ENCODE measurements at places on chromosomes 2 and 18. TPM values are rescaled to one million over a fixed set of nuclear protein-coding genes. Genes with fewer than 3 reads are reported as not detected.

The NGEF gene
- total RNA-seq: 4.1 TPM

The DDX18 gene
- 56.7 TPM for total RNA-seq

The TMEM198 gene
- total RNA-seq: 2.0 TPM

The LYPD1 gene
- total RNA-seq: 0.79 TPM

The NT5C1B gene
- not detected for total RNA-seq

The SNRPD1 gene
- total RNA-seq: 10.6 TPM

The TRAPPC12 gene
- 60.4 TPM for total RNA-seq

The BOLL gene
- total RNA-seq: 0.11 TPM

The ASXL2 gene
- 13.2 TPM for total RNA-seq

The ATOH8 gene
- 18.3 TPM for total RNA-seq

DNA sequence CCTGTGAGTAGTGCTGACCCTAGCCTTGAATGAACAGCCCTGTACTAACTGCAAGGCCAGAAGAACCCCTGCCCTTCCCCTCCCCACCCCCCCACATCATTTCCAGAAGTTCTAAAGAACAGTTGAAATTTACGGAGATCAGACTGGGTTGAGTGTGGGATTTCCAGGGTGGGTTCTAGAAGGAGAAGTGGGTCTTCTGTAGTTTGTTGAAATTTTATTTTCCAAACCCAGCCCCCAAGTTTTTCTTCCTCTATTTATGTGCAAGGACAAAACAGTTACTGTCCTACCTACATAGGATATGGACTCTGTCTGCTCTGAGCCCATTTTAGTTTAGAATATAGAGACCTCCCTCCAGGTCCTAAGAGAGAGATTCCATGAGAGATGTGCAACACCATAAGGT is 26.3 kb upstream of the CASP10 start:
- DNase-seq: no peak

DNA sequence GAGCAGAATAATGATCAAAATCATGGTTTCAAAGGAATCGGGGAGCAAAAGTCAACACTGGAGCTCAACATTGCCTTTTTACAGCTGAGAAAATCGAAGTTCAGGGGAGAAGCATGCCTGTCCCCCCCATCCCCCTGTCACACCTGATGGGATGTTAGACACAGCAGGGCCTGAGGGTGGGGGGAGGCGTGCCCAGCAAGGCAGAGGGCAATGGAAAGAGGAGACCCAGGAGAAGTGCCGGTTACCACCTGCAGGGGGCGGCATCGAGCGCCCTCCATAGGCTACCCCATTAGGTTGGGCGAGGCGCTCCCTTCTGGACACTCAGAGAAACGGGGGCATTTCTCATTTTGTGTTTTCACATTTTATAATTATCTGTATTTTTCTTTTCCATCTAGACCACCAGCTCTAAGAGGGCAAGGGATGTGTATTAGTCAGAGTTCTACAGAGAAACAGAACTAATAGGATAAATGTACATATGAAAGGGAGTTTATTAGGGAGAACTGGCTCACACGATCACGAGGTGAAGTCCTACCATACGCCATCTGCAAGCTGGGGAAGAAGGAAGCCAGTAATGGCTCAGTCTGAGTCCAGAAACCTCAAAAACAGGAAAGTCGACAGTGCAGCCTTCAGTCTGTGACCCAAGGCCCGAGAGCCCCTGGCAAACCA is 271.3 kb downstream of the LRATD1 start:
- DNase-seq: no peak

DNA sequence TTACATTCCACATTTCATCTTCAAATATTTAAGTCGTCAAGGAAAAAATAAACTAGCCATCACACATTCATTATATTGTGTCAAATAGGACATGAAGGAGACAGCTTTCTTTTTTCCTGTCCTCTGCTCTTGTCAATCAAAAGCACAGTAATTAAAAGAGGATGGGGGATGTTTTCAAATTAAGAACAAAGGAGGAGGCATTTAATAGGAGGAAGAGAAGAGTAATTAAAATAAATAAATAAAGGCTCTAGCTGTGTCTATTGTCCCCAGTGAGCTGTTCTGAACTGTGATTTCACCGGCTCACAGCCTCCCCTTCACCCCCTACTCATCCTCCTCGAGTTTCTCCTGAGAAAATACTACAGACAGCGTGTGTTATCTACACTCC is 1377.1 kb upstream of the PIK3C3 start:
- DNase-seq: no peak

DNA sequence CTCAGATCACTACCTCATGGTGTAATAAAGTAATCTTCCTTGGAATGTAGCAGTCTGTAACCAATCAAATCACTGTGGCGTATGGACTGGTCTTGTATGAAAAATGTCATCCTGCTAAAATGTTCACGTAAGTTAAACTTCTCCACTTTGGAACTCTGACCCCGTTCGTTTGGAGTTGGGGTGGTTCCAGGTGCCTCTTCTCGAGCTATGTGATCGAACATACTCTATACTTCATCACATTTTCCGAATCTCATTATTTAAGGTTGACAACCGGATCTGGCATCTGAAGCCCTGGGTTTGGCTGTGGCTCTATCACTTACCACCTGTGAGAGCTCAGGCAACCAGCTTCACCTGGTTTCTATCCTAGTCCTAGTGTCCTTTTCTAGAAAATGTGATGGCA is 148.0 kb upstream of the MYCN start:
- DNase-seq: no peak

DNA sequence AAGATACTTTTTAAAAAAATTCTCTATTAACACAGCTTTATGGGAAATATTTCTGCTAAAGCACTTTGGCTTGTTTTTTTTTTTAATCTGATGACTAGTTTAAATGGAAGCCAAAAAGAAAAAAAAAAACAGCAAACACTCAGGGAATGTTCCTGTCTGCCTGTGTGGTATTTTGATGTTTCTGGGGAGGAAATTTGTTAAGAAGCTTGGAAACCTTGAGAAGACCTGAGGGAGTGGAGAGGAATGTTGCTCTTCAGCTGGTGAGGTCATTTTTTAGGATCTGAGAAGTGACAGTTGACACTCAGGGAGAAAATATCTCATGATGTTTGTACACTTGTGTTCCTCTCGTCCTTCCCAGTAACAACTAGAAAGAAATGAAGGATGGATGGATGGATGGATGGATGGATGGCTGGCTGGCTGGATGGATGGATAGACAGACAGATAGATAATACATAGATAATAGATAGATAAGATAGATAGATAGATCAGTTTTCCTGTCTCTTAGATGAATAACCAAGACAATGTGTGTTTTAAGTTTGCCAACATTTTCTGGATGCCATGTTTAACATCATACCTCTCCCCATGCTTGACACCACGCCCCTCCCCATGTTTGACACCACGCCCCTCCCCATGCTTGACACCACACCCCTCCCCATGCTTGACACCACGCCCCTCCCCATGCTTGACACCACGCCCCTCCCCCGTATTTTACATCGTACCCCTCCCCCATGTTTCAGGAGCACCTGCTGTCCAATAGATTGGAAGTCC is 84.8 kb downstream of the CTIF start:
- no peak for DNase-seq

- no peak for DNase-seq
Observed at GRCh38 chr2:100470898-100471514, 724 bp downstream of the NMS start.

GRCh38 chr2:32135409-32135808 is 30.3 kb upstream of the SLC30A6 start:
- no peak for DNase-seq

DNA sequence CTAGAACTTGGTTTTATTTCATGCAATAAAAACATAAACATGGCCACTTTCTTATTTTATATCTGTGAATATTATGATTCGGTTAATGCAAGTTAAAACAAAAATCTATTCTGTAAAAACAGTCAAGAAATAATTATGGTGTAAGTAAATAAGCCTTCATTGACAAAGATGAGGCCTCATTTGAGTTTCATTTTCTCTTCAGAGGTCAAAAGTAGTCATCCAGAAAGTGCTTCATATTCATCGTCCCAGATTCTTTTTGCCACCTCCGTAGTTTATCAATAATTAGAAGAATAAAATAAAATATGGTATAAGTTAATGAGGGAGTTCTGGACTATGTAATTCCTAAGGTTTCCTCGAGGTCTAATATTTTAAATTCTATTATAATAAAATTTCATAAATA is 19.4 kb upstream of the HNRNPA3 start:
- DNase-seq: no peak

GRCh38 chr2:167310442-167310841 is 422.2 kb downstream of the XIRP2 start:
- DNase-seq: no peak

- no peak for DNase-seq
Observed at GRCh38 chr2:134244587-134244986, 9.3 kb upstream of the MGAT5 start.

- DNase-seq: no peak
Observed at GRCh38 chr2:226777611-226778010, 22.0 kb downstream of the IRS1 start.

DNA sequence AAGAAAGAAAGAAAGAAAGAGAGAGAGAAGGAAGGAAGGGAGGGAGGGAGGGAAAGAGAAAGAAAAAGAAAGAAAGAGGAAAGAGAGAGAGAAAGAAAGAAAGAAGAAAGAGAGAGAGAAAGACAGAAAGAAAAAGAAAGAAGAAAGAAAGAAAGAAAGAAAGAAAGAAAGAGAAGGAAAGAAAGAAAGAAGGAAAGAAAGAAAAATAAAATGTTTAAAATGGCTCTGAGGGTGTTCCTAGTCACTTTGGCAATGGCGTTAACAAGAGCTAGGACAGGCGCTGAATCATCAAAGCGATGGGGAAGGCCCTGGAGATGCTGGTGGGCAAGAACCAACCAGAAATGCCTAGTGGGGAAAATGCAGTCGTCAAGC is 77.8 kb upstream of the GPC1 start:
- DNase-seq: no peak

DNA sequence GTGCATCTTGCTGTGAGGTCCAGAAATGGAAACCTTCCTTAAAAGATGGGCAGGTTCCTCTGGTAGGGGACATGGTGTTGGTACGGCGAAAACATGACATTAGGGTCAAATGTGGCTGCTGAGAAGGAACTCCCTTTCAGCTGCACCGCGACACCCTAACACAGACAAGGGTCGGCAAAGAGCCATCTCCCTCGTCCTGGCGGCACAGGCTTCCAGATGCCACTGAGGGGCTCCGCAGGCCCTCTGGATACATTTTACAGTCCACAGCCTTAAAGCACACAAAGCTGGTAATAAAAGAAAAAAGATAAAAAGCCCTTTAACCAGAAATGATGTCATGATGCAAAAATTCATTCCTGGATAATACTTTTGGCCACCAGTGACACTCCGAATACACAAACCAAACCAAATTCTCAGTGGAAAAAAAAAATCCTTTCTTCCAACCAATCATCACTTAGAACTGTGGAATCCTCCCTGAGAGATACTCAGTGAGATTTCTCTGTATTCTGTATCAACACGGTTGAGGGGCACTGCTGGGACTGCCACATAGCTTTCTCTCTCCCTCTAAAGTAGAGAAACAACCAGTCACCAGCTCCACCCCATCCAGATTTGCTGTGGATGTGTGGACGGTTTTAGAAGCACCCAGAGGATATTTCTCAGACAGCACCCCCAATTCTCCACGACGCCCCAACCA is 174.8 kb downstream of the HDAC4 start:
- no peak for DNase-seq

DNA sequence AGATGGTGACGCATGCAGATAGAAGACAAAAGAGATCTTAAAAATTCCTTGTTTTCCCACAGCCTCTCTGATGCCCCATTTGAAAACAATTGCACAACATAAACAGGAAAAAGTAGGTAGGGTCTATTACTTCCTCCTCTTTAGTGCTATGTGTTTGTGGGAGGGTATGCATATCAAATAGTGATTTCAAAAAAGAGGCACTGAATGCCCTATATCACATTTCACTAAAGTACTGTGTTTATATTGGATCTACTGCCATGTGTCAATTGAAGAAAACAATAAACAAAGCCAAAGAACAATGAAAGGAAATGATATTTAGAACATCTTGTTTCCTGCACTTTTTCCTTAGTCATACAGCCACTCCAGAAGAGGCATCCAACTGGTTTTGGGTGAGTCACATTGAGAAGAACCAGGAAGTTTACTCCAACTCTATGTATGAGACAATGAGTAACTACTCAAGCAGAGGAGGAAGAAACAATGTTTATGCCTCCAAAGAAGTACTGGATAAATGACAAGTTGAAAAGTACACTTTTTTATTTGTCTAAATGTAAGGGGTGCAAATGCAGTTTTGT is 583.6 kb downstream of the FBXO15 start:
- no peak for DNase-seq

GRCh38 chr2:3557639-3558204 is 411 bp downstream of the RNASEH1 start:
- DNase-seq: no peak

- no peak for DNase-seq
Observed at GRCh38 chr2:98903767-98904485, 32.1 kb downstream of the CRACDL start.

DNA sequence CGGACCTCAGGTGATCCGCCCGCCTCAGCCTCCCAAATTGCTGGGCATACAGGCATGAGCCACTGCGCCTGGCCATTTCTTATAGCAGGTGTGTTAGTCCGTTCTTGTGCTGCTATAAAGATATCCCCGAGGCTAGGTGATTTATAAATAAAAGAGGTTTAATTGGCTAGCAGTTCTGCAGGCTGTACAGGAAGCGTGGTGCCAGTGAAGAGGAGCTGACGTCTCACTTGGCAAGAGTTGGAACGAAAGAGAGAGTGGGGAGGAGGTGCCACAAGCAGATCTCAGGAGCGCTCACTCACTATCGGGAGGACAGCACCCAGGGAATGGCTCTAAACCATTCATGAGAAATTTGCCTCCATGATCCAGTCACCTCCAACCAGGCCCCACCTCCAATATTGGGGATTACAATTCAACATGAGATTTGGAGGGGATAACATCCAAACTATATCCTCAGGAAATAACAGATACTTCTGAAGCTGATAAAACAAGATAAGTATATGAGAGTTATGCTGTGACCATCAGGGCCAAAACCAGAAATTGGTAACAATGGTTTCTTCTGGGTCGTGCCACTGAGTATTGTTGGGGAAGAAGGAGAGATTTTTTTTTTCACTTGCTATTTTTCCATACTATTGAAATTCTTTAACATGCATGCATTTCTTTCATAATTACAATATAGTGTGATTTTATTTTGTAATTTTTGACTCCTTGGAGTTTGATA is 7.4 kb upstream of the RMC1 start:
- DNase-seq: no peak

DNA sequence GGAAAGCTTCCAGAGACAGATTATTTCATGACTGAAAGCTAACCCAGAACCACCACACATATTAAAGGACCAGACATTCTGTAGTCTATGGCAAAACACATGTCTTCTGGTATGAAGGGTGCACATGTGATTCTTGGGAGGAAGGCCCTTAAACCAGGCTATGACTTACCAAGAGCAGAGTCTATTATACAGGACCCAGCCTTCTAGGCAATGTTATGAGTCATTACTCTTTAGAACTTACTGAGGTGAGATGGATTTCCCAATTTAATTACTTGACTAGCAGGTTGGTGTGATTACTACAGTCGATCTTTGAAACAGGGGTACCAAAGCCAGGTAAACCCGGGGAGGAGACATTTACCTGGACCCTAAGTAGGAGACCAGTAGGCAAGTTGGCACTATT is 350.8 kb downstream of the TRIB2 start:
- no peak for DNase-seq
